ENCODE measurements at places on chromosomes 6 and 20.

GRCh38 chr6:114989279-114989964 is 646.6 kb upstream of the HS3ST5 start:
- DNase-seq: peak; percentile 50

- DNase-seq: peak; percentile 73
These were observed 66.7 kb upstream of the ZNF217 start for GRCh38 chr20:53660078-53660909.

GRCh38 chr6:168320634-168321033 is 1.1 kb upstream of the DACT2 start:
- no peak for DNase-seq

GRCh38 chr6:146281651-146282362 is 252.9 kb downstream of the GRM1 start:
- DNase-seq: no peak

- peak; percentile 26 for DNase-seq
These were observed 448 bp upstream of the RIN2 start for GRCh38 chr20:19757487-19758132.

- peak; percentile 40 for DNase-seq
These were observed 916 bp upstream of the SUN5 start for GRCh38 chr20:33005132-33005566.

DNA sequence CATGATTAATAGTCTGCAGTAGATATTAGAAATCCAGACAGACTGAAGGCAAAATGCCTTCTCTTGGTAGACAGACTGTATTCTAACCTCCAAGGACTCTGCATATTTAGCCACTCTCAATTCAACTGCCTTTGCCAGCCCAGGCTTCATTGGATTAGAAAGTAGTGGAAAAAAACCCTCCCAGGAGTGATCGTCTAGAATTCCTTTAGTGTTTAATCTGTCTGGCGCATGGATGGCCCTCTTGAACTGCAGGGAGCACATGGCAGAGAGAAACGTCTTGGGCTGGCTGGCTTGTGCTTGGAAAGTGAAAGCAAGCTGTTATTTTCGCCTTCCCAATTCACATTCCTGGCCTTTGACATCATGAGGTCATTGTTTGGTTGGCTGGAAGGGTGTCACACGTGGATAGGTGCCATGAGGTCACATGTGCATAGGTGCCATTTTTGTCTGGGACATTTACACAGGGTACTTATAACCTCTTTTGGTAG is 30.9 kb upstream of the NEDD9 start:
- DNase-seq: no peak

GRCh38 chr6:164151161-164152120 is 736.9 kb downstream of the QKI start:
- DNase-seq: no peak

DNA sequence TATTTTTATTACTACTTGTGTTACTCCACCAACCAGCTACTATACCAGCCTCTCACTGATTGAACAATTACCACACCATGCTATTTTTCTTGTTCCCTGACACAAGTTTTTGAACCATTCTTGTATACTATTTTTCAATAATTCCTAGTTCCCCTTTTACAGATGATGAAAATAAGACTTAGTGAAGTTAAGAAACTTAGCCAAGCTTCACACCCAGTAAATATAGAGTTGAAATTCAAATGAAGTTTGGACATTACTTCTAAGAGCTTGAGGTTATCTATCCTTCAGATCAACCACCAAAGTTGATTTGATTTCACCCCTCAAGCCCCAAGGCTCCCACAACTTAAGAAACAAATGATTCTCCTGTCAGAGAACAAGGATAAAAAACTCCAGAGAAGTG is 13.1 kb upstream of the BCAS1 start:
- no peak for DNase-seq

DNA sequence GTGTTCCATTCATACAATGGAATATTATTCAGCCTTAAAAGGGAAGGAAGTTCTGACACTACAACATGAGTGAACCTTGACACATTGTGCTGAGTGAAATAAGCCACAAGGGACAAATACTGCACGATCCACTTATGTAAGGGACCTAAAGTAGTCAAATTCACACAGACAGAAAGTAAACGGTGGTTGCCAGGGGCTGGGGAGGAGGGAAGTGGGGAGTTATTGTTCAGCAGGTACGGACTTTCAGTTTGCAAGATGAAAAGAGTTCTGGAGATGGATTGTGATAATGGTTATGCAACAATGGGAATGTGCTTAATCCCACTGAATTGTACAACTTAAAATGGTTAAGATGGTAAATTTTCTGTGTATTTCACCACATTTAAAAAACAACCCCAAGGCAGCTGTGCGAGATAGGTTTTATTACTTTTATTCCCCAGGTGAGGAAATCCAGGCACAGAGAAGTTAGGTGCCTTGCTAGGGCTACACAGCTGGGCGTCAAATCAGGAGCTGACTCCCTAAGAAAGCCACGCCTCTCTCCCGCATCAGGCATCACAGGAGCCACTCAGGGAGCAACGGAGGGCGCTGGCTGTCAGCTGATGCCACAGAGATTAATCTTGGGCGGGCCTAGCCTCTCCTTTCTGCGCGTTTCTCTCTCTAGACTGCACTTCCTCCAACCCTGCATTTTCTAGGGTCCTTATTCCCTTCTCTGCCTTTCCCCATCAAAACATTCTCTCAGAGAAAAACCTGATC is 9.3 kb upstream of the TRAF3IP2 start:
- DNase-seq: peak; percentile 4

GRCh38 chr20:4563534-4563933 is 158.2 kb upstream of the PRND start:
- DNase-seq: no peak

GRCh38 chr6:39929733-39930461 is 4.4 kb downstream of the MOCS1 start:
- DNase-seq: no peak

DNA sequence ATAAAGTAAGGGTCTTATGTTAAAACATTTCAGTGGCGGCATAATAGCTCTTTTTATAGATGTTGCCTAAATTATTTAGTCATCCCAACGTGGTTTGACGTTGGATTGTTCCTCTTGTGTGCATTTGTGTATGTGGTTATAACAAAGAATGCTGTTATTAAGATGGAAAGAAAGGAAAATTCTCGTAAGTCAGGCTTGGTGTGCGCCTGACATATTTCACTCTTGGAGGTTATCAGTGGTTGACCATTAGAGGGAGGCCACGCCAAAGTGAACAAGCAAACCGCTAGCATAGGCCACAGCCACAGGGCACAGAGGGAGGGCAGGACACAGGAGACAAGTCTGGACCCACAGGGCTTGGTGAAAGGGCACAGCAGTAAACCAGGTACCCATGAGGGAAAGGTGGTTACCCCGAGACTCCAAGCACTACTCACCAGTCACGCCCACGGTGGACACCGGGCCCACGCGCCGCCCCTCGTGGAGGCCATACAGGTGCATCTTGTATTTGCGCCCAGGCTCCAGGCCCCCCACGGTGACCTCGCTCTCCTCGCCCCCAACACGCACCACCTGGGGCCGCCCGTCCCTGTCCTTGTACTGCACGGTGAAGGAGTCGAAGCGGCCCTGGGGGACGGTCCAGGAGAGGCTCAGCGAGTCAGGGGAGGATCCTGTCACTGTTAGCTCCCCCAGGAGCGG is 22.9 kb downstream of the CYP21A2 start:
- DNase-seq: no peak

DNA sequence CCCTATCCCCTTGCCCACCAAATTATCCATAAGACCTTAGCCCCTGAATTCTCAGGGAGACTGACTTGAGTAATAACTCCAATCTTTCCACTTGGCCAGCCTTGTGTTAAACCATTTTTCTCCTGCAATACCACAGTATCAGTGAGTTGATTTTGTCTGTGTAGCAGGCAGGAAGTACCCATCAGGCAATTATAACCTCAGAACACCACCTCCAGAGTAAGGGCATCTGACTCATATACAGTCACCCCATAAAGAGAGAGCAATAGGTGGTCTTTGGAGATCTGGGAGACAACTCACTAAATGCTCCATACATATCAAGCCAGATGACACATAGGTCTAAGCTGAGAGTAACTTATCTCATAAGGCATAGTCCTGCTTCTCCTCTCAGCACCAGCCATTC is 83.7 kb downstream of the FILIP1 start:
- no peak for DNase-seq

DNA sequence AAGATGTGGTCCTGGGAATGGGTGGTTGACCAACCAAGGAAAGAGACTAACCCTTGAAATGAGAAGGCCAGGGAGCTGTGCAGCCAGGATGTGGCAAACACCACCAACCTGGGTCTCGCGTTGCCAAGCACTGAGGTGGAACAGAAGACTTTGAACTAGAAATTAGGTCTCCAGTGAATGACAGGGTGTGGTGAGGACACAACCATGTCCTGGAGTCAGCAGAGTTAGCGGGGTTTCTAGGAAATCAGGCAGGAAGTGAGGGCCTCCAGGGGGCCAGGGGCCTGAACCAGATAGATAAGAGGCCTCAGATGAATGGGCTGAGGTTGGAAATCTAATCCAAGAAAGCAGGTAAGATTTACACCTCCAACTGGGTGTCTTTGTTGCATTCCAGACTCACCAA is 353.3 kb upstream of the ARID1B start:
- no peak for DNase-seq

GRCh38 chr6:166864333-166864732 is 92.0 kb downstream of the RNASET2 start:
- no peak for DNase-seq

DNA sequence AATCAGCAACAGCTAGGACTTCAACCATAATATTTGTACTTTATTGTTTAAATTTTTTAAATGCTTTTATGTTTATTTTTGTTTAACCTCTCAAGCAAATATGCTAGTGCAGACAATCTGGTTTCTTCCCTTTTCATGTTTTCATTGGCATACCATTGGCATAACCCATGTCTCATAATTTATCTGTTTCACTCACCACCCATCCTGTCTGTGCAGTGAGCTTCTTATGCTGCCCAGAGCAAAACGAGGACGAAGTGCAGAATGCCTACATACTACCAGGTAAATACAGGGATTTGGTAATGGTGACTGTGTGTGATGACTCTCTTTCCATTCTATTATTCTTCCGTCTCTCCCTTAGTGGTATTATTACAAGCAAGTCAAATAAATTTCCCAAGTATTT is 361.4 kb upstream of the KCNQ5 start:
- no peak for DNase-seq

DNA sequence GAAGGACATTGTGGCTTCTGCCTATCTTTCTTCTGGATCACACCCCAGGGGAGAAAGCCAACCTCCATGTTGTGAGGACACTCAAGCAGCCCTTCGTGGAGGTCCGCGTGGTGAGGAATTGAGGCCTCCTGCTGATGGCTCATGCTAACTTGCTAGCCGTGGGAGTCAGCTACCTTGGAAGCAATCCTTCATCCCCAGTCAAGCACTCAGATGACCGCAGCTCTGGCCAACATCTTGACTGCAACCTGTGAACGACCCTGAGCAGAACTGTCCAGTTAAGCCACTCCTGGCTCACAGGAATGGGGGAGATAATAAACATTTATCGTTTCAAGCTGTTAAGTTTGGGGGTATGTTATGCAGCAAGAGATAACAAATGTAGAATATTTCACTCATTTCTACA is 10.9 kb upstream of the CNKSR3 start:
- DNase-seq: no peak

GRCh38 chr6:53630533-53631226 is 34.9 kb downstream of the KLHL31 start:
- DNase-seq: no peak

DNA sequence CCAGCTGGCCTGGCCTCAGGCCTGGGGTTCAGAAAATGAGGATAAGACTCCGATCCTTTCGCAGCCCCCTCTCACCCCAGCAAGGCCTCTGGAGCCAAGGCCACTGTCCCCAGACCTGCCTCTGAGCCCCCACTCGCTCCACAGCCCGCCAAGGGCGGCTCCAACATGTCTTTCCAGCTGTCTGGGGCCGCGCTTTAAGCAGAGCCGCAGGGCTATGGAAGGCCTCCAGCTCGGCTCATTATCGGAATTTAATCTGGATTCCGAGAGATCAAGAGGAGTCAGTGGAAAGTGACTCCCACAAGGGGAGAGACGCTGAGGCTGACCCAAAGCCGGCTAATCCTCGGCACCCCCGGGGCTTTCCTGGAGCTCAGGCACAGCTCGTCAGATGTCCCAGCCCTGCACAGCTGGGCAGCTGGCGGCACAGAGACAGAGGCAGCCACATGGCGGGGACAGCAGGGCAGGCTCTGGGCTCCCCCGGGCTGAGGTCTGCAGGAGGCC is 41.8 kb downstream of the BMP7 start:
- no peak for DNase-seq

DNA sequence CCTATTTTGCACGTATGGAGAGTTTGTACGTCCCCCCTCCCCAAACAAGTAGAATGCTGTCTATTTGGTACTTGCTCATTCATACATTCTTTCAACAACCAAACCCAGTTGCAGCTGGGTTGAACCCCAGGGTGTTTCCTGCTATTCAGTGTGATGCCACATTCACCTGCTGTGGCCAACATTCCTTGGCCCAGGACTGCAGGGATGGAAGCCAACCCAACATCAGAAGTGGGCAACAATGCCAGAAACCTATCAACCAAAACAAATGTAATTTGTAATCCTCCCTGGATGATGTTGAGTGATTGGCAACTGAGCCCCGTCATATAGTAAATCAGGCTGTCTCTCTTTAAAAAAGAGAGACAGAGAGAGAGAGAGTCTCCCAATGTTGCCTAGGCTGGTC is 8.9 kb downstream of the NT5E start:
- no peak for DNase-seq

Measured in stimulated activated CD8-positive, alpha-beta memory T cell treated with anti-CD3 and anti-CD28 coated beads, Interleukin-4, amount 100 ng/mL, for 48 hours (primary cell).